ENCODE measurements at places on chromosomes 2 and 18. TPM values are rescaled to one million over a fixed set of nuclear protein-coding genes. Genes with fewer than 3 reads are reported as not detected.

The UGT1A3 gene
- not detected for total RNA-seq

The UGT1A7 gene
- total RNA-seq, result not detected

The BMPR2 gene
- 18.3 TPM for total RNA-seq

The KIAA2012 gene
- total RNA-seq, result under 0.01 TPM

The SLC4A5 gene
- total RNA-seq, result under 0.01 TPM

The POTEC gene
- total RNA-seq, result under 0.01 TPM

The FBXO15 gene
- total RNA-seq, result 0.38 TPM

The DNAH7 gene
- total RNA-seq, result 0.19 TPM

The COLEC11 gene
- total RNA-seq, result 1.2 TPM

The ZNF514 gene
- total RNA-seq, result 8.8 TPM

The HMSD gene
- under 0.01 TPM for total RNA-seq

The PROM2 gene
- total RNA-seq, result under 0.01 TPM

The FBXO41 gene
- 0.38 TPM for total RNA-seq

The CDH20 gene
- total RNA-seq, result 0.28 TPM

The MOGAT1 gene
- total RNA-seq, result not detected

The RAB12 gene
- 76.4 TPM for total RNA-seq

The PCGF1 gene
- total RNA-seq, result 25.9 TPM

The ITPRIPL1 gene
- 1.1 TPM for total RNA-seq

The ALPP gene
- not detected for total RNA-seq

The APCDD1 gene
- total RNA-seq, result 0.19 TPM

The LAMA3 gene
- total RNA-seq, result 4.8 TPM

The NETO1 gene
- not detected for total RNA-seq

The MTCL1 gene
- 21.7 TPM for total RNA-seq

The LRRTM1 gene
- total RNA-seq, result not detected

The ALKAL2 gene
- not detected for total RNA-seq

The DES gene
- 0.77 TPM for total RNA-seq

The TAF1B gene
- 30.3 TPM for total RNA-seq

The CCT4 gene
- 167 TPM for total RNA-seq

The FHOD3 gene
- total RNA-seq, result 9.9 TPM

The RGPD4 gene
- under 0.01 TPM for total RNA-seq

The EPB41L3 gene
- total RNA-seq, result 24.0 TPM

The LOXHD1 gene
- not detected for total RNA-seq

The MAP3K19 gene
- not detected for total RNA-seq

The SKOR2 gene
- not detected for total RNA-seq

The PIEZO2 gene
- 2.9 TPM for total RNA-seq
